Activated T-cell treated with anti-CD3 and anti-CD28 coated beads, Interleukin-2, amount 50 U/mL, for 72 hours (primary cell): ENCODE measurements at places on chromosomes 5 and 9. TPM values are rescaled to one million over a fixed set of nuclear protein-coding genes. Genes with fewer than 3 reads are reported as not detected.

- no peaks in the 10 kb centered on the region for H3K4me1 ChIP-seq
- H3K36me3 ChIP-seq = no peaks in the 10 kb centered on the region
- no peak overlapping the region for H3K4me3 ChIP-seq
- no peak for DNase-seq
- H3K27ac ChIP-seq = no peak overlapping the region
Measured at GRCh38 chr5:108266242-108266641, 115.7 kb downstream of the FBXL17 start.

DNA sequence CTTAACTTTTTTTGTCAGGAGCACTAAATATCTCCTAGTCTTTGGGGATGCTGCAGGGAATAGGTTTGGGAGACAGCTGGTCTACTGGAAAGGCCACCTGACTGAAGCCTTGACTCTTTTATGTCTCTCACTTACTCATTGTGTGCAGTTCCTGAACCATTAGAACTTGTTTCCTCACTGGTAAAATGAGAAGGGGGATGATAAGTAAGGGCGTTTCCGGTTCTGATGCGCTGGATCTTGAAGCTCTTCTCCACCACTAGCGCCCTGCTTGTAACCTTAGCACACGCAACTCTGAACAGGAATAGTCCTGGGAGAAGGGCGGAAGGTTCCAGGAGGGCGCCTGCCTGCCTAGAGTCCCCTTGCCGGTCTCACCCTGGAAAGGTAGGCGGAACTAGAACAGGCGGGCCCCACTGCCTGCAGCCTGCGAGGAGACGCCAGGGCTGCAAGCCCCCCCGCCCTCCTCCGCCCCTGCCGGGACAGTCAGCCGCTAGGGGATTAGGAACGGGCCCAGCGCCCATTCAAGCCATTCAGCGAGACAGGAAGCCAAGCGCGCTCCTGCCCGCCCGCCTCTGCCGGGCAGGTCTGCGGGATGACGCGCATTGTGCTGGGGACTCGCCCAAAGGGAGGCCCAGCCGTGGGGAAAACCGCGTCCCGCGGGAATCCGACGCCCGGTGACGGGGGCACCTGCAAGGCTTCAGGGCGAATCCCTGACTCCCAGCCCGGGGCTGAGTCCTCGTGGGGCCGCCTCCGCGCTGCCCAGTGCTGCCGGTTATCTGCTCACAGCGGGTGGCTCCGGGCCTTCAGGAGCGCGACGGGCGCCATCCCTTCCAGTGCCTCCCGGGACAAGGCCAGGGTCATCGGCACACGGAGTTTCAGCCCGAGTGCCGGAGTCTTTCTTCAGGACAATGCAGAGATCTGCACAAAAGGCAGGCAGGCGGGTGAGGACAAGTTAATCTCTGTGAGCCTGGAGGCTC is 44.0 kb upstream of the XPA start:
- no peaks in the 10 kb centered on the region for H3K36me3 ChIP-seq
- peak; percentile 51 for DNase-seq
- no peak overlapping the region for H3K27ac ChIP-seq
- H3K4me3 ChIP-seq = peak overlapping the region; percentile 71
- H3K4me1 ChIP-seq = peaks cover 11% of the 10 kb centered on the region

GRCh38 chr5:139415221-139415861 is 11.5 kb upstream of the SPATA24 start:
- H3K4me1 ChIP-seq = peaks cover 69% of the 10 kb centered on the region
- H3K36me3 ChIP-seq = peaks cover 21% of the 10 kb centered on the region
- H3K27ac ChIP-seq = peak overlapping the region; percentile 98
- no peaks in the 10 kb centered on the region for H3K27me3 ChIP-seq

SPAG8 gene
- 1.1 TPM for total RNA-seq

DNA sequence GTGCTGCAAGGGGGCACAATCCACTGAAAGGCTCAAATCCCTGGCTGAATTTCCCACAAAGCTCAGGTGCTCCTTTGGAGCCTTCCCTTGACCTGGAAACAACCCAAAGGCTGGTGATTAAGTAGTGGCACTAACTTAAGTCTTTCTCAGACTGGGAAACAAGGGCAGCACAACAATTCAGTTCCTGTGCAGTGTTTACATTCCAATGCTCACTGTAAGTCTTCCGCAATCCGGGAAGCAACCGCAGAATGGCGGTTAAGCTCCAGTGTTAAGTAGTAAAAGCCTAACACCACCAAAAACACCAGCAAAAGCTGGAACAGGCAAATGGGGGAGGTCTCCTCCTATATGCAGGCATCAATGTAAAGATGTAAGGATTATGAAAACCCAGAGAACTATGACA is 117.2 kb downstream of the TRPM3 start:
- no peaks in the 10 kb centered on the region for H3K4me1 ChIP-seq
- peaks cover 3% of the 10 kb centered on the region for H3K36me3 ChIP-seq
- DNase-seq = no peak
- H3K27me3 ChIP-seq = no peaks in the 10 kb centered on the region
- H3K27ac ChIP-seq = no peak overlapping the region

DNA sequence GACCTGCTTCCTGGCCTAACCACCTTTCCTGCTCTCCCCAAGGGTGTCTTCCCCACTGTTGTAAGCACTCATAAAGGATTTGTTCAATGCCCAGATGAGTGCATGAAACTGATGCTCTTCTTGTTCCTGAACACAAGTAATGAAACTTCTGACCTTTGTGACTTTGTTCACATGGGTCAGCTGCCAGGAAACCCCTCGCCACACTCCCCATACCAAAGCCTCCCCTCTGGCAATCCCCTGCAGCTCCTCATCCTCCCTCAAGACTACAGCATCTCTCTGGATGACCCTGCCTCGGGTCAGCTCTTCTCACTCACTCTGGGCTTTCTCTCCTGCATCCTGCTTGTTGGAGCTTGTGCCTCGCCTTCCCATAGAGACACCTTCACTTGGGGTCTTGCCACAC is 72.2 kb upstream of the SPTLC1 start:
- no peak overlapping the region for H3K27ac ChIP-seq
- no peaks in the 10 kb centered on the region for H3K36me3 ChIP-seq
- H3K4me3 ChIP-seq = no peak overlapping the region
- DNase-seq = no peak
